ENCODE measurements at places on chromosomes 5 and 9.

DNA sequence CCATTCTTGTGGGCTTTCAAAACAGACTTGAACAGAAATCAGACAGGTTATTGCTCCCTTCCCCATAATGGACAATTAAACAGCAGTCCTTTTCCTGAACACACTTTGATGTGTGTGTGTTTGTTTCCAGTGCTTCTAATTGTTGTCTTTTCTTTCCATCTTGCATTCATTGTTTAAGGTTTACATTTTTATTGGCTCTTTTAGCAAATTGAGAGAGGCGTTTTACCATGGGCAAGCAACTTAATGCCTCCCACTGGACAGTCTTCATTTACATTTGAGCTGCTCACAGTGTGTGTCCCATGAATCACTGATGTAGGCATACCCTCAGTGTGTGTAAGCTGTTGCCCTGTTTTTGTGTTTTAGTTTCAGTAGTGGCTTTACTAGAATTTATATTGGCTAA, 25.0 kb downstream of the WDR36 start:
- no peak for DNase-seq

- DNase-seq = no peak
Measured at GRCh38 chr9:89533411-89534095, 35.6 kb upstream of the SEMA4D start.

DNA sequence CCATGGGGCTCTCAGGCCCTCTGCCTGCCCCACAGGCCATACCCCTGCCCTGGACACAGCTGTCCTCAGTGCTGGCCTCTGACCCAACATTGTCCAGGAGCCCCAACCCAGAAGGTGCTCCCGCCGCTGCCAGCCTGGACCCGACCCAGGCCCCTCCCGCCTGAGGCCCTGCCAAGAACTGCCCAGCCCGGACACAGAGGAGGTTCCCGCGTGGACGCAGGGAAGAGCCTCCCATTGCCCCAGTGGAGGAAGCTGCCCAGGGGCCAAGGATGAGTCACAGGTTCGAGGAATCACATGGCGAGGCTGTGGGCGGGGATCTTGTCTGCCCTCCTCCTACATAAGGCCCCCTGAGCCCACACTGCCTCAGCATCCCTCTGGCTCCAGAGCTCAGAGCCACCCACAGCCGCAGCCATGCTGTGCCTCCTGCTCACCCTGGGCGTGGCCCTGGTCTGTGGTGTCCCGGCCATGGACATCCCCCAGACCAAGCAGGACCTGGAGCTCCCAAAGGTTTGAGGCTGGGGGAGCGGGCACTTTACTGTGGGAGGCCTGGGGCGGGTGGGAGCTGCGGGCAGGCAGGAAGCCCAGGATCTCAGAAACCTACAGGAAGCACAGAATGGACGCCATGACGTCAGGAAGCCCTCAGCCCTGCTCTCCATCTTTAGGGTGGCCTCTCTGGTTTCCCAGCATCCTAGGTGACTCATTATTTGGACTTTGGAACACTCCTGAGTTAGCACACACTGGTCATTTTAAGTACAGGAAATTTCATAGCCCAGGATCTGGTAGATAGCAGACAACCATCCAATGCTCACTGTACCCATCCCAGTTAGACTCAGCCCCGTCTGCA, at the start of gene PAEP:
Gene PAEP (plus strand): TSS at position 366 of the 844 bp plus-strand sequence.
- DNase-seq = no peak

- DNase-seq = no peak
Measured at GRCh38 chr5:90014420-90014819, 395.1 kb downstream of the CETN3 start.

DNA sequence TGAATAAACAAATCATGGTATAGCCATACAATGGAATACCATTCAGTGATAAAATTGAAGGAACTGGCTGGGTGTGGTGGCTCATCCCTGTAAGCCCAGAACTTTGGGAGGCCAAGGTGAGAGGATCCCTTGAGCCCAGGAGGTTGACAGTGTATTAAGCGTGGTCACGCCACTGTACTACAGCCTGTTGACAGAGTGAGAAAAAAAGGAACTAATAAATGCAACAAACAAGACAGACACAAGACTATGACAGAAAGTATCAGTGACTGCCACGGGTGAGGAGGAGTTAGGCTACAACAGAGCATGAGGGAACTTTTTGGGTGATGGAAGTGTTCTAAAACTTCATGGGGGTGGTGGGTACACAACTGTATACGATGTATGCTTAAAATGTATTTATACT, 2.2 kb downstream of the FNIP1 start:
- no peak for DNase-seq

DNA sequence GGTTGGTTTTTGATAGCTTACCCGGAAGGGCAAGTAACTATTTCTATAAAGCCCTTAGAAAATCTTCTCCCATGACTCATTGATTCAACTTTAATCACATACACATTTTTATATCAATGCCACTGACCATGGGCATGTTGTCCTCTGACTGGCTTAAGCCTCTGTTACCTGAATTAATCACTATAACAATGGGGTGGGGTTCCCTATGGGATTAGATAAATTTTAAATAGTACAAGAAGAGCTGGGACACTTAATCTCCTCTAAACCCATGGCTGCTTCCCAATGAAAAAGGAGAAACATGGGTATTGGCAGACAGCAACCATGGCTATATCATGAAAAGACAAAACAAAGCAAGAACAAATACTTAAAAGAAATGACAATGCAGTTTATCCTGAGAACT, 636.2 kb downstream of the BRINP1 start:
- no peak for DNase-seq

DNA sequence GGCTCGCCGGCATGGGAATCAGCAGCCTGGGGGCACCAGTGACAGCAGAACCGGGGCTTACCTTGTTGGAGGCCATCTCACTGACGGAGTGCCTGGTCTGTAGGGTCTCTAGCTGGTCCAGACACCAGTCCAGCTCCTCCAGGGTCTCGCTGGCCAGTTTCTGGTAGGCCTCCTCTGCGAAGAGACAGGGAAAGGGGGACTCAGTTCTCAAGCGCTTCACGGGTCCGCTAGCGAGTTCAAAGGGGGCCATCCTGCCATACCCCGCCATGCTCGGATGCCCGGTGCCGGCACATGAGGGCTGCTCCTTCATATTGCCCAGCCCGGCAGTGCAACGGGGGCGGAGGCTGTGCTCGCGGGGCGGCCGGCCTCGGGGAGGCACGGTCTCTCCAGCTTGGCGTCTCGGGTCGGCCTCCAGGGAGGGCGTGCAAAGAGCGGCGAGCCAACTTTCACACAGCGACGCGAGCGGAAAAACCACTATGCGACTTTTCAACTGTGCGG, 456.0 kb downstream of the RAB3C start:
- DNase-seq = no peak

- no peak for DNase-seq
Measured at GRCh38 chr9:97487861-97488260, 13.6 kb upstream of the TMOD1 start.

- no peak for DNase-seq
Measured at GRCh38 chr5:89110916-89111646, 228.1 kb upstream of the MEF2C start.

GRCh38 chr5:83919071-83920041, 198.7 kb upstream of the HAPLN1 start:
- DNase-seq = no peak

GRCh38 chr9:132370592-132370991, 15.8 kb upstream of the SETX start:
- DNase-seq = no peak

GRCh38 chr5:1958211-1959010, 75.7 kb upstream of the IRX4 start:
- DNase-seq = no peak

GRCh38 chr5:956941-957747, 51.5 kb upstream of the NKD2 start:
- peak; percentile 10 for DNase-seq

DNA sequence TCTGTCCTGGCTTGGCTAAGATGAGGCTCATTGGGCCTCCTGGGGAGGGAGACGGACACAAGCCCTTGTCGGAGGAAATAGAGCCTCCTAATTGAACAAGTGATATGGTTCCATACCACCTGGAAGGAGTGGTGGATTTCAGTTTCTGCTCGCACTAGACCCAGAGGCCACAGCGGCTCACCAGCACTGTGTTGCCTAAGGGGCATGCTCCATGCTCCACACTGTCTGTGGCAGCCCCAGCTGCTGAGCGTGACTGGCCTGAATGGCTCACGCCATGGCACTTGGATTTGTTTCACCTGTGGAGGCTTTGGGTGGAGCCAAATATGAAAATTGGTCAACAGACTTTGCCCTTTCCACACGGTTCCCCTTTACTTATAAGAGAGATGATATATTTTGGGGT, 181.1 kb downstream of the HSPA4 start:
- DNase-seq = no peak

- DNase-seq = no peak
Measured at GRCh38 chr5:116360008-116360853, 214.4 kb downstream of the SEMA6A start.

DNA sequence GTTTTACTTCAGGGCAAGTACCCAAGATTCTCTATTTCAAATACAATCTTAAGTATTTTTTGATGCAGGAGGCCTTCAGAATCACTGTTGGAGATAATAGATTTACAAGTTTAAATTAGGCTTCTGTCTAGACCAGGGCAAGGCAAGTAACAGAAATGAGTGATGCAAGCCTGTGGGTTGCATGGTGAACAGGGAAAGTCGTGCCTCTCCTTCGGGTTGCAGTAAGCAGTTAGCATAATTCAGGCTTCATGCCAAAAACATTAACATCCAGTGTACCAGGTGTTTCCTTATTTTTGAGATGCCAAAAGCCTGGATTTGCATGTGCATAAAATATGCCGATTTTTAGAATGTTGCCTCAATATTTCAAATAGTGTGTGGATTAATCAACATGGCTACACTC, 369.0 kb downstream of the CAAP1 start:
- DNase-seq = no peak

- no peak for DNase-seq
Measured at GRCh38 chr9:114166614-114167572, 11.6 kb downstream of the COL27A1 start.

DNA sequence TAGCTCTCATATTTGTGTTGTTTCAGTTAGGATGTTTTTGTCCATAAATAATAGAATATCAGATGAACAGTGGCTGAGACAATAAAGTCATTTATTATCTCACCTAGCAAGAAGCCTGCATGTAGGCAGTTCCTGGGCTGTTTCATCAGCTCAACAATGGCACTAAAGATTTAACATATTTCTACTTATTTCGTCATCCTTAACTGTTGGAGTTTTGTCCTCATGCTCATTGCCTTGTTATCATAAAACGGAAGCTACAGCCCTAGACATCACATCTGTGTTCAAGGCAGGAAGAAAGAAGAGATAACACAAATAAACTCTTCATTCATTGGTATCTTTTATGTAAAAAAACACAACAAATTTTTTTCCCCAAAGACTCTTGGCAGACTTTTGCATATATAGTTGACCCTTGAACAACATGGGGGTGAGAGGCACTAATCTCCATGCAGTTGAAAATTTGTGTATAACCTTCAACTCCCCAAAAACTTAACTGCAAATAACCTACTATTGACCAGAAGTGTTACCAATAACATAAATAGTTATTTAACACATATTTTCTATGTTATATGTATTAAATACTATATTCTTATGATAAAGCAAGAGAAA, 277.2 kb upstream of the ADRA1B start:
- DNase-seq = no peak

DNA sequence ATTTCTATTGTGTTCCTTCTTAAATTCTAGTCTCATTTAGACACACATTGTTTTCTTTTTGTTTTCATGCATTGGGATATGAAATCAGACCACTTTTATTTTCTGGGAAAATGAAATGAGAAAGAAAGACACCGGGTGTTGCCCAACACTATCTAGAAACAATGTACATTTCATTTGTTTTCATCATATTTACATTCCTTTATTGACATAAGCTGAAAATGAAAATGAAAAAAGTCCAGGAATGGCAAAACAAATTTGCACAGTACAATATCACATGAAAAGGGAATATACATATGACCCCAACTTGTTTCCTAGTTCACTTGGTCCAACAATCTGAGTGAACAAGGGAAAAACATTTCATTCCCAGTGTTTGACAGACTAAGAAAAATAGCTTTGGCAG, 20.7 kb downstream of the IFNE start:
- DNase-seq = no peak

DNA sequence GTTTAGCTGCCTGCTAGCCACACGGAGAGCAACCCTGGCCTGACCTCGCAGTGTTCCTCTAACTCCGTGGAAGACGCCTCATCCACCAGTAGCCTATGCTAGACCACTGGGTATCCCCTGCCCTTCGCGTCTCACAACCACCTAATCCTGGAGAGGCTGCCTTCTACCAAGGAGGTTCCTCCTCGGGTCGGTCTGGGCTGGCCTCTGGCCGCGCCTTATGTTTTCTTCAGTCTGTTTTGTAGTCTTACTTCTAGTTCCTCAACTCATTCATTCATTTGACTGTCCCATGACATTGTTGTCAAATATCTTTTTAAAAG, 1.6 kb upstream of the TPM2 start:
- DNase-seq = no peak

- DNase-seq = no peak
Measured at GRCh38 chr9:79396168-79396567, 175.6 kb upstream of the TLE4 start.

GRCh38 chr9:95130484-95130883, 187.0 kb downstream of the FANCC start:
- DNase-seq = no peak

GRCh38 chr9:127449332-127449966, 1.8 kb downstream of the RPL12 start:
- no peak for DNase-seq

GRCh38 chr5:135313405-135313804, 85.6 kb downstream of the MACROH2A1 start:
- DNase-seq = no peak

DNA sequence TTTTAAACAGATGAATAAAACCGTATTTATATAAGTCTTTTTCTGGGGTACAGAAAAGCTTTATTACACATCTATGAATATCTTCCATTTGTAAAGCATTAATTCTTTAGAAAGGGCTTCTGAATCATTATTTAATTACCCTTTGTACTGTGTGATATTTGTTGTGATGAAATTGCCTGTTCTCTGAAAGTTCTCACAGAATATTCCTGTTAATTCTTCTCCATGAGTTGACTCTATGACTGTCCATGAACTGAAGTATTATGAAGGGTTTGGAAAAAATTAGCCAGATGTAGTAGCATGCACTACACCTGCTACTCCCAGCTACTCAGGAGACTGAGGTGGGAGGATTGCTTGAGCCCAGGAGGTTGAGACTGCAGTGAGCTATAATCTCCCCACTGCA, 127.0 kb downstream of the MAN2A1 start:
- no peak for DNase-seq

DNA sequence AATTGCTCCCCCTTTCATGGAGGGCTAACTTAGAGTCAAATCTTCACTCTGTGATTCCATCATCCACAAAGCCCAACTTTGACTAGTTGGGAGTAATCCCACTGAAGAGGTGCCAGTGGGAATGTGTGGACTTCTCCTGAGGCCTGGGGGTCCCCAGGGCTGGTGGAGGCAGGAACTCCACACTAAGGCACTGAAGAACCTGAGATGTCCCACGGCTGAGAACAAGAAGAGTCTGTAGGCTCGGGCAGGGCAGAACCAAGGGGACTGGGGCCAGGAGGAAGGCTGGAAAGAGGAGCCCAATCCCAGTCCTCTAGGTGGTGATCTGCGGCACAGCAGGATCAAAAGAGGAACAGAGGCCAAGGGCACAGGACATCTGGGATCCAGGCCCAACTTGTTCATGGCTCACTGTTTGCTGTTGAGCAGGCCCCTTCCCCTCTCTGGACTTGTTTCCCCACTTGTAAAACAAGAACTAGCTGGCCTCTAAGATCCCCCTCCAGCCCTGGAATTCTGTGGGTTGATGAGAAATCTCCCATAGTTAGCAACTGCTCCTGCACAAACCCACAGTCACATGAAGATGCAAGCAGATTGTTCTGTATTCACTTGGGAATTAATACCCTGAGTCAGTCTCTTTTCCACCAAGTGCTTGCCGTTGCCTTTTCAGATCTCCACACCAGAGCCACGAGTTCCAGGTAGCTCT, 32.7 kb upstream of the ALDH1B1 start:
- no peak for DNase-seq

- no peak for DNase-seq
Measured at GRCh38 chr9:19568946-19569345, 160.1 kb downstream of the ACER2 start.
